ENCODE measurements at places on chromosomes 11 and 22.

- DNase-seq: no peak
Measured at GRCh38 chr22:39197578-39197977, 45.1 kb upstream of the CBX7 start.

DNA sequence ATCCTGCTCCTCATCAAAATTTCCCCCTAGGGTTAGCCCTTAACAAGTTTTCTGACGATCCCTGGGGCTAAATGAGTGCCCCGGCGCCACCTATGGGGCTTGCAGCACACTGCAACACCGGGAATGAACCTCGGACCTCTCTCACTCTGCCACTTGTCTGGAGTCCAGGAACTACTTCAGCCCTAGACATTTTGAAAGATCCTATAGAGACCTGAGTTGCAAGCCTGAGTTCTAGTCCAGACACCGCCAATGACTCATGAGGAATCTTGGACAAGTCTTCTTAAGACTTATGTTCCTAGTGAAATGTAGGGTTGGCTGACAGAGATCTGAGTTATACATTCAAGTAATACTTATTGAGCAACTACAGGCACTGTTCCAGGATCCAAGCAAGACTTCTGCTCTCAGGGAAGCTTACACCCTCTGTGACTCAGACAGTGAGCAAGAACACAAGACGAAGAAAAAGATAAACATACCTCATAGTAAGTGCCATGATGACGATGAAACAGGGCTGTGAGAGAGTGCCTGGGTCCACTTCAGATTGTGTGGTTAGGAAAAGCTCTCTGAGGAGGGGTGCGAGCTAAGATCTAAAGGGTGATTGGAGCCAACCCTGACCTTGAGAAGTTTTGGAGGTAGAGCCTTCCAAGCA, 10.2 kb upstream of the STK33 start:
- peak; percentile 34 for DNase-seq

DNA sequence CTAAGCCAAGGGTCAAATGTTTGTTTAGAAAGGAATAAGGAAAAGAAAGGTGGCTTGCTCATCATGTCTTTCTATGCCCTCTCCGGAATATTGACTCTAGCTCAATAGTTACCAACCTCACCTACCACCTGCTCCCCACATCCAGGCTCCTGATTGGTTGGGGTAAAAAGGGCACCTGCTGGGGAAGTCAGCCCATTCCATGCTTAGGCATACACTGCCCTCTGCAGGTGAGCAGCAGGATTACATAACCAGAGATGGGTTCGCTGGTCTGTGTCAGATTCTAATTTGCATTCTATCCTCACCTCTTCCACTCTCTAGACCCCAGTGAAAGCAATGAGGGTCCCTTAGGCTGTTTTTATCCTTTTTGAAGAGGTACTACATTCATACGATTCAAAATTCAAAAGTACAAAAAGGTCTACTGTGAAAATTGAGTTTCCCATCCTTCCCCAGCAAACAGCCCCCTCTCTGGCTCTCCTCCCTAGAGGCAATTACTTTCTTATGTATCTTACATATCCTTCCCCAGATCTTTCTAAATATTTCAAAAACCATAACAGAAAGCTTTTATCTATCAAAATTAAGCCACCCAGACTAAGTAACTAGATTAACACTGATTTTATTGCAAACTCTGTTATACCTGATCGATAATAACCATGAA, 98.0 kb upstream of the ASPHD2 start:
- DNase-seq: peak; percentile 68

- peak; percentile 67 for DNase-seq
Measured at GRCh38 chr11:61679893-61680621, at the start of gene DAGLA. Gene DAGLA, plus strand, starts transcription at chr11:61680391. Its CDS starts 39,765 bp downstream, at chr11:61720156.

- DNase-seq: no peak
Measured at GRCh38 chr11:10931761-10932670, 74.2 kb upstream of the ZBED5 start.

DNA sequence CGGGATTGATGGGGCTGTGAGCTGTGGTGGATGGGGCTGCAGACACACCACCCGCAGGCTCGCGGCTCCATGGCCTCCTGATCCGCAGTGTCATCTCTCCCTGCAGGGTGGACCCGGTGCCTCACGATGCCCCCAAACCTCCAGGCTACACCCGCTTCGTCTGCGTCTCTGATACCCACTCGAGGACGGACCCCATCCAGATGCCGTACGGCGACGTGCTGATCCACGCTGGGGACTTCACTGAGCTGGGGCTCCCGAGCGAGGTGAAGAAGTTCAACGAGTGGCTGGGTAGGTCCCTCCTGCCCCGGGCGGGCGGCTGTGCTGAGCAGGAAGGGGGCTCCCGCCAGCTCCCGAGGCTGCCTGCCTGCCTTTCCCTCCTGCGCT, 23.1 kb downstream of the MPPED1 start:
- DNase-seq: no peak

DNA sequence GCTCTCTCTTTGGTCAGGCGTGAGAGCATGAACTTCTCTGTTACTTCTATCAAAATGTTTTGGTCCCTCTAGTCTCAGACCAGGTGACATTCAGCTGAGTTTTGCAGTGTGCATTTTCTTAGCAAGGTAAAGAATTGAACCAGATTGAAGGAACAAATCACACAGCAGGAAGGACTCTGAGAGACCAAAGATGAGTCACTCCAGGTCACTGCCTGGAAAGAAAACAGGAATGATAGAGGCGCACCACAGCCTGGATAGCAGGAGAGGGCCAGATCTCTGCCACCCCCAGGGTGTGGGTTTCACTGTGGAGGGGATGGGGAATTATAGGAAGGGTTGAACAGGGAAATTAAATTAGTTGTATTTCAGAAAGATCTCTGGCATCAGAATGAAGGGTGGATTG, 788.3 kb downstream of the NTM start:
- no peak for DNase-seq

- no peak for DNase-seq
Measured at GRCh38 chr11:134604886-134605285, 192.8 kb upstream of the B3GAT1 start.

GRCh38 chr22:38652859-38653258, 3.3 kb downstream of the FAM227A start:
- DNase-seq: no peak

DNA sequence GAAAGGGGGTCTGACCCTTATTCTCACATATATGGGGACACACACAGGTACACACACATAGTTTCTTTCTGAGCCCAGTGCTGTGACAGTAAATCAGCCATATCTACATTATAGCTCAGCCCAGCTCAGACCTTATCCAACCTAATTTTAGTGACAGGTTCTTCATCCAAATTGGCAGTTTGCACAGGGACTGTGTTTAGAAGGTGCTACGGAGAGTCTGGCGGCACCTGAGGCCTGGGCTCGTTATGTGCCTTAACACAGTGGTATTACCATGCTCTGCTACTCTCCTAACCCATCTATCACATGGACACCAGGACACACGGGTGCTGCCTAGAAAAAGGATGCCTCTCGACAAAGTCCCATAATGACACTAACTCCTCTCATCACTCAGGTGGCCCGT, 109.3 kb downstream of the GALNT18 start:
- DNase-seq: no peak

GRCh38 chr11:118364956-118365615, 5.7 kb downstream of the UBE4A start:
- DNase-seq: no peak

- no peak for DNase-seq
Measured at GRCh38 chr11:9176550-9176949, 85.2 kb upstream of the SCUBE2 start.

GRCh38 chr11:101987370-101987769, 59.9 kb upstream of the CFAP300 start:
- DNase-seq: no peak

GRCh38 chr11:43366677-43367076, 8.0 kb downstream of the TTC17 start:
- no peak for DNase-seq

DNA sequence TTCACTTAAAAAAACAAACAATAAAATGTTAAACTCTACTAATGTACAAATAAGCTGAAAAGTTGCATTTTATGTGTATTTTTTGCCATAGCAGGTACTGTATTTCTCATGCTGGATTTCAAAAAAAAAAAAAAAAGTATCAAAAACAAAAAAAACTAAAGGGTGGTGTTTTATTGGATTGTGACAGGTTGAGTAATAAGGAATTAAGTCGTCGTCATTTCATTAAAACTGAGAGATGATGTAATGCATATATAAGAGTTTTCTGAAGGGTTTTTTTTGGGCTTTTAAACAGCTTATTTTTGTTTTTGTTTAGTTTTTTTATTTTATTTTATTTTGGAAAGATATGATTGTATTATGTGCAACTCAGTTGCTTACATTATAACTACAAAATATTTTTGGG, 10.9 kb upstream of the ADSL start:
- no peak for DNase-seq

DNA sequence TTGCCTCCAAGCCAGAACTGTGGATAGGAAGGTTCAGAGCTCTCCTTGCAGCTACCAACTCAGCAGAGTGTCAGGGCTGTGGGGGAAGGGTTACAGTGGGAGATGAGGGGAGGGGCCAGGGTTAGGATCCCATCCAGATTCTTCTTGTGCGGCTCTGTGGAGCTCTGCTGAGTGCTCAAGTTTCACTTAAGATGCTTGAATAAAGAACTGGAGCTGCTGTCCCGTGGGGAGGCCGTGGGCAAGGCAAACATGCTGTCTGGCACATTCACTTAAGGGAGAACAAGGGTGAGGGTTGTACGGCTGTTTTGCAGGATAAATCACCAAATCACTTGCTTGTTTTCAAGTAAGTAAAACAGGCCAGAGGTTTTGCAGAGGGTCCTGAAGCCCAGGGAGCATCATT, 197.1 kb downstream of the FAM76B start:
- DNase-seq: no peak

- DNase-seq: no peak
Measured at GRCh38 chr11:128299132-128299726, 288.1 kb downstream of the ETS1 start.

GRCh38 chr11:76114238-76114637, 92.1 kb downstream of the WNT11 start:
- no peak for DNase-seq

GRCh38 chr22:37630839-37631435, 8.5 kb upstream of the SH3BP1 start:
- no peak for DNase-seq

DNA sequence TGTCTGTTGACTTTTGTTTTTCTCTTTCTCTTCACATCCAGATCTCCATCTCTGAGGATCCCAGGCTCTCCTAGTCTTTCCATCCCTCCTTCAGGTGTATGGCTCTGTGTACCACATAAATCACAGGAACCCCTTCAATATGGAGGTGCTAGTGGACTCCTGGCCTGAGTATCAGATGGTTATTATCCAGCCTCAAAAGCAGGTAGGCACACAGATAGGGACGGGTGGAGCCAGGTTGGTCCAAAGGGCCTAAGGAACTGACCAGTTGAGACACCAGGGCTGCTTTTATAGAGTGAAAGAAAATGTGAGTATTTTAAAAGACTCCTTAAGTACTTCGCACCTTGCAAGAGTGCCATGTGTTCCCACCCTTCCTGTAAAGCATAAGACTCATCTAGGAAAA, 39.9 kb downstream of the GLYATL1 start:
- DNase-seq: no peak

DNA sequence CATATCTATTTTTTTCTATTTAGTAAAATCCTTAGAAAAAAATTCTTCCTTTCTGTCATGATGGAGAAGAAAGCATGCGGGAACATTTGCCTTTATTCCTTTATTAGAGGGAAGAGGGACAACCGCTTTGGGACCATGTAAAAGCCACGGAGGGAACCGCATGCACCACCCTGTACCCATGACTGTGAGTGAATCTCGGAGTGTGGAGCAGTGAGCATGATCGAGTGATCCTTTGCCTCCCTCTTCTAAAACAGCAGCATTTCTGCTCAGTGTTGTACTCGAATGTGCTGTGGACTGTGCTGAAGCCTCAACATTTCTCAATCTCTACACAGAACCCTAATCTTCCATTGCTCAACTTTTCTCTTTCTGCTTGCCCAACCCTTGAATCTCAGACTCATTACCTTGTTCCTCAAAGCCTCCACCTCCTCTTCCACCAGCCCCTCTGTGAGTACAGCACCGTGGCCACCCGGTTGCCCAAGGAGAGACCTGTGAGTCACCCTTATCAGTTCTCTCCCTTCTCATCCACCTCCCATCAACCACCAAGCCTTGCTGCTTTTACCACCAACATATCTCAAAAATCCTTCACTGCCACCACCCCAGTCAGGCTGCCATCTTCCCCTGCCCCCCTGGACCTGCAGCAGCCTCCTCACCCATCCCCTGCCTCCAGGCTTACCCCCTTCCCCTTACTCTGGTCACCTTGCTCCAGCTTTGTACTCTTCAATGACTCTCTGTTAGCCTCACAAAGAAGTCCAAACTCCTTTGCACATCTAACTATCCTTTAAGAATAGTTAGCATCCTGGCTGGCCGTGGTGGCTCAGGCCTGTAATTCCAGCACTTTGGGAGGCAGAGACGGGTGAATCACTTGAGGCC, 103.1 kb downstream of the NAT10 start:
- DNase-seq: no peak

DNA sequence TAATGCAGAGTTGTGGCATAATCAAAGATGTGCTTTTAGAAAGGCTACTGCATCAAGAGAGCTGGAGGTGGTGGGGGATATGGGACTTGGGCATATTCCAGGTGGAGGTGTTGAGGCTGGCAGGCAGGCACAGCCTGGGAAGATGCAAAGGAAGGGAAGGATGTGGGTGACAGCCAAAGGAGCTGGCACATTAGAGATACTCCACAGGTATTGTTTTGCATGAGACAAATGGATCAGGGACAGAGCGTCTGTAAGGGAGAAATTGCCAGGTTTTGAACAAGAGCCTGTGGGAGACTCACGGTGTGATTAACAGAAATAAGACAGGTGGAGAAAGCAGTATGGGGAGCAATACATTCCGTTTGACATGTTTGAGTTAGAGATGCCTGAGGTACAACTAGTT, 263.7 kb downstream of the NELL1 start:
- DNase-seq: no peak

GRCh38 chr11:110293389-110293788, 3.0 kb downstream of the RDX start:
- no peak for DNase-seq

DNA sequence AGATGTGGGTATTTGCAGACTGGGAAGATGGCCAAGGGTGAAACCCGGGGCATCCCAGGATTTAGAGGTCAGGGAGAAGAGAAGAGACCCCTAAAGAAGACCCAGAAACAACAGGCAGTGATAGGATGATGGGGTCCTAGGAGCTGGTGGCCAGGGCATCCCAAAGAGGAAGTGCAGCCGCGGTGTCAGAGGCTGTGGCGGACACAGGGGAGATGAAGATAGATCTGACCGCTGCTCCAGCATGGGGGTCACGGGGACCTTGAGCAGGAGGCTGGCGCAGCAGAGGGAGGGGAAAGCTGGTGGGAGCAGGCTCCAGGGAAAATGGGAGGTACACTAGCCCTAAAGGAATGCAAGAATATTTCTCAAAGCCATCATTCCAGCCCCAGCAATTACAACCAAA, 47.3 kb downstream of the CTTN start:
- no peak for DNase-seq

DNA sequence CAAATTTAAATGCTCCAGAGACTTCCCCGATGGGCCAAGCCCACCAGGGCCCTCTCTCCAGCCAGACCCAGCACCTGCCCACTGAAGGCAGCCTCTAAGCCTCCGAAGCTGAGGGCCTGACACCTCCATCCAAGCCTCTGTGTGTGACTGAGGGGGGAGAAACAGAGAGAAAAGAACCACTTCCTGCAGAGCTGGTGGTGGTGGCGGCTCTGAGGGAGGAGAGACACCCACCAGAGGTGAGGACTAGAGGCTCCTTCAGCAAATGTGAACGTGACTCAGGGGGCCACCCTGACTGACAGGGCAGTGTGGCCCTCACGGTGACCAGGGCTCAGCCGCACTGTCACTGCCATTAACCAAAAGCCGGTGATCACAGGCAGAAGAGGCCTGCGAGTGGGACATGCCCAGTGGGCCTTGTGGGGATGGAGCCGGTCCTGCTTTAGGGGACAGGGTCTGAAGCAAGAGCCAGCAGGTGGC, 31.0 kb upstream of the CD5 start:
- no peak for DNase-seq
